DMS153 (cell line): ENCODE measurements at places on chromosomes 3 and 15.

GRCh38 chr15:77295446-77295845, 124.5 kb downstream of the PEAK1 start:
- DNase-seq: no peak

GRCh38 chr3:118146658-118147375, 887.8 kb downstream of the IGSF11 start:
- DNase-seq: no peak

- DNase-seq: no peak
Observed at GRCh38 chr3:15728766-15729165, 69.0 kb downstream of the ANKRD28 start.

GRCh38 chr3:182138393-182138792, 426.7 kb downstream of the SOX2 start:
- no peak for DNase-seq

DNA sequence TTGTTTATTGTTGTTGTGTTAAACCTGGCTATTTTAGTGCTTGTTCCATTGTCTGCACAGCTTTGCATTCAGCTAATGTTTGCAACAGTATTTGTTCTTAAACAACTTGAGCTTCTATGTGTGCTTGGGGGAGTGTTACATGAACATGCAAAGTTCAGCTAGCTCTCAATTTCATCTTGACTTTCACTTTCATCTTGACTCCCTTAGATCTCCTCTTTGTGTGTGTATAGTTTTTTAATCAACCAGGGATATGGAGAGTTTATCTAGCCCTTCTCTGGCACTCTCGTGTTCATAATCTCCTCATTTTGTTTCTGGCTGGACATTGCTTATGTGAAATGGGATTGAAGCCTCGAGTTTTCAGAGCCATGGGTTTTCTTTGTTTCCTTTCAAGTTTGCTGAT, 212.4 kb upstream of the ZBTB20 start:
- DNase-seq: no peak

DNA sequence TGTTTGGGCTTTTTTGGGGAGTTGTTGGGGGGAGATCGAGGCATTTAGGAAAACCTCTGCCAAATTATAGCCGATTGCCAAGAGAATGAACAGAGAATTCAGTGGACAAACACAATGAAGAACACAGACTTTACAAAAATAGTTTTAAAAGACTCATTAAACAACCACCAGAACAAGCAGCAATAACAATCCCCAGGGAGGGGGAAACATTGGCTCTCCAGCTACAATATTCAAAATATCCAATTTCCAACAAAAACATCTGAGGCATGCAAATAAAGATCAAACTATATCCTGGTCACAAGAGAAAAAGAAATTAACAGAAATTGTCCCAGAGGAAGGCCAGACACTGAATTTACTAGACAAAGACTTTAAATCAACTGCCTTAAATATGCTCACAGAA, 24.5 kb upstream of the ANKRD28 start:
- DNase-seq: no peak

DNA sequence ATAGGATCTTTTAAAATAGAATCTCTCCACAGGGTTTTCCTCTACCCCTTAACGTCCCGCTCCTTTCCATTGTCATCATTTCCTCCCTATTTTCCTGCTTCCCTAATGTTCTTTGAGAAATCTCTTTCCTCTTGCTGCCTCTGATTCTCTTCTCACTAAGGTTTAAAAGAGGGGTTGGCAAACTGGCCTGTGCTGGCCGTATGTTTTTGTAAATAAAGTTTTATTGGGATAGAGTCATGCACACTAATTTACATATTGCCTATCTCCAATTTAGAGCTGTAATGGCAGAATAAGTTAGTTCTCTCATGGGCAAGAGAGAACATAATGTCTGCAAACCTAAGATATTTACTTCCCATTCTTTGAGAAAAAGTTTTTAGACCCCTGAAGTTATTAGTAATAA, 25.0 kb downstream of the MRPL3 start:
- DNase-seq: no peak

GRCh38 chr3:72231439-72232196, 446.7 kb upstream of the PROK2 start:
- no peak for DNase-seq

- no peak for DNase-seq
Observed at GRCh38 chr3:189355481-189356201, 183.9 kb downstream of the TPRG1 start.

GRCh38 chr15:37059086-37059485, 41.3 kb downstream of the MEIS2 start:
- no peak for DNase-seq

GRCh38 chr3:20245781-20246180, 59.8 kb upstream of the SGO1 start:
- DNase-seq: no peak

- no peak for DNase-seq
Observed at GRCh38 chr3:76039431-76039830, 254.1 kb upstream of the ZNF717 start.

GRCh38 chr3:25911525-25912295, 121.8 kb downstream of the OXSM start:
- DNase-seq: no peak

DNA sequence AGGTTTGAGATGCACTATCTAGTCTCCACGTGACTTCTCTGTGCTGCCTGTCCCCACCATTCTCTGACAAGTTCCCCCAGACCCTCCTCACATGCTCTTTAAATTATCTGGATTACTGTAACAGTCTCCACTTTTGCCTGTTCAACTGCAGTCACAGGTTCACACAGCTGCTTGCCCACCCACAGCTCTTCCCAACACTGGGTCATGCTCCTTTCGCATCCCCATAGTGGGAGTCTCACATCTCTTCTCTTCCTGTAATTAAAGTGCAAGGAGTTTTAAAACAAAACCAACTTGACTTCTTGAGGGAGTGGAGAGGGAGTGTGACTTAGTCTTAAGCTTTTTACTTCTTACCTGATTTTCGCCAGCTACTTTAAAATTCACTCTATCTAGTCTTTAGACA, 178.8 kb downstream of the PLCL2 start:
- DNase-seq: no peak

GRCh38 chr3:128598884-128599664, 51.5 kb downstream of the RPN1 start:
- no peak for DNase-seq

- DNase-seq: no peak
Observed at GRCh38 chr3:30142946-30143345, 463.5 kb upstream of the TGFBR2 start.

DNA sequence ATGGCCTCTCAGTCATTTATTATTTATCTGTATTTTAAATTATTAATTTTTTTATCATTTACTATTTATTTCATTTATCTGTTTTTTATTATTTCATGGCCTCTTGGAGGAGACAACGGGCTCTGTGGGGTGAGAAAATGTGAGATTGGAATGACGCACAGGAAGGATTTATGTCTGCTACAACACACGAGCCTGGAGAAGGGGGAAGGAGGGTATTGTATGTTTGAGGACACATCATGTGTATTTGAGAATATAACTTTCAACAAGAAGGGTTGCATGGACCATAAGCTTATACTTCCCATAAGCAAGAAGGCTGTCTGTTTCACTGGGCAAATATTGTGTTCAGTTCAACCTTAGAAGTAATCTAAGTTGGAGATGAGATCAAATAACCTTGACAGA, 31.7 kb downstream of the LSM3 start:
- no peak for DNase-seq

DNA sequence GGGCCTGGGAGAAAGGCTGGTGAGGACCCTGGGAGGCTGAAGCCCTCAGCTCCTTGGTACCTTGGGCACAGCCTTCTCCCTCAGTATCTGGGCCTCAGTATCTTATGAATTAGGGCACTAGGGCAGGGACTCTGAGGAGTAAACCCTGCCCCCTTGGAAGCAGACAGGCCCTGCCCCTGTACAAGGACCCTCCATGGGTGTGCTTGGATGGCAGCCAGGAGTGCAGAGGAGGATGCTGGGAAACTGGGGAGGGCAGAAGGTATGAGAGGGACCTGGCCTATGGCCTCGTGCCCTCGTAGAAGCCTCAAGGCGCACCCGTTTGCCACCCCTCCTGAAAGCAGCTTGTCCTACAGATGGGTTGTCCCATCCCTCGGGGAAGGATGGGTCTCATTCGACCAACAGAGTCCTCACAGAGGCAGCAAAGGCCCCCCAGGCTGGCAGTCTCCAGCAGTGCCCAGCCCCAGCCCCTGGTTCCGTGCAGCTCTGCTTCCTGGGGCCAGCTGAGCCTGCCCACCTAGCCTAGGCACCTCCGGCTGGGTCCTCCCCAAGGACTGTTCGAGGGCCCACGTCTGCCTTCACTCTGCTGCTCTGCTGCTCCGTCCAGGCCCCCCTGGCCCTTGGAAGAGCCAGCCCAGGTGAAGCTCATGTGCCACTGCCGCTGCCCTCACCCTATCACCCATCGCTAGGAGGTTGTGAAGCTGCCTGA, 15.3 kb upstream of the SEMA3F start:
- no peak for DNase-seq

- DNase-seq: no peak
Observed at GRCh38 chr15:40328751-40329150, 5.3 kb downstream of the INAFM2 start.

DNA sequence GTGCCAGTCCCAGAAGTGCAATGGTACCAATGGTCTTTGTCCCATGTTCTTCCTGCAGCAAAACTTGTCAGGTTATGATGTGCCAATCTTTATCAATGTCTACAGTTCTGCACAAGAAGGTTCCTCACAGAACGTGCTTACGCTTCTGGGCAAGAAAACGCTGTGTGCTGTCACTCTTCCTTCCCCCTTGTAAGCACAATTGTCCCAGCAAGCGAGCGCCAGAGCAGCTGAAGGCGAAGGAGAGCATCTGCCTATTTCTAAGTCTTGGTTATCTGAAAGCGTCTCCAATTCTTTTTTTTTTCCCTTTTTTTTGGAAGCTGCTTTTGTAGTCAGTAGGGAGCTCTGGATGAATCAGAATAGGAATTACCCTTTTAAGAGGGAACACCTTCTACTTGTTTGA, 514.4 kb downstream of the FGF12 start:
- DNase-seq: no peak

DNA sequence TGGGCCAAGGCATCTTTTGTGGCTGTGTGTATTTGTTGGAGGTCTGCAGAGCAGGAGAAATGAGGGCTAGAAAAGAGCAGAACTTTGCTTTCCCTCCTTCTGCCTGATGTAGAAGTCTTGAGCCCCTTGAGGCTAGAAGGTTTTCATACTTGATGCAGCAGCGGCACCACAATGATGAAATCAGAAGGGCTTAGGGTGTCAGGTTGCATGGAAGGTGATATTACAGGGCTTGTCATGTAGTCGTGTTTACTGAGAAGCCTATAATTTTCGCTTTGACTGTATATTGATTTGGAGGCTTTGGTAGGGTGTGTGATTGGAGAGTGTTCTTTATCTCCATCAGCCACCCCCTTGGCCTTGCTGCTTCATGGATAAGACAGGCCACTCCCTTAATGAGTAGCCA, 339.8 kb downstream of the THSD4 start:
- no peak for DNase-seq

DNA sequence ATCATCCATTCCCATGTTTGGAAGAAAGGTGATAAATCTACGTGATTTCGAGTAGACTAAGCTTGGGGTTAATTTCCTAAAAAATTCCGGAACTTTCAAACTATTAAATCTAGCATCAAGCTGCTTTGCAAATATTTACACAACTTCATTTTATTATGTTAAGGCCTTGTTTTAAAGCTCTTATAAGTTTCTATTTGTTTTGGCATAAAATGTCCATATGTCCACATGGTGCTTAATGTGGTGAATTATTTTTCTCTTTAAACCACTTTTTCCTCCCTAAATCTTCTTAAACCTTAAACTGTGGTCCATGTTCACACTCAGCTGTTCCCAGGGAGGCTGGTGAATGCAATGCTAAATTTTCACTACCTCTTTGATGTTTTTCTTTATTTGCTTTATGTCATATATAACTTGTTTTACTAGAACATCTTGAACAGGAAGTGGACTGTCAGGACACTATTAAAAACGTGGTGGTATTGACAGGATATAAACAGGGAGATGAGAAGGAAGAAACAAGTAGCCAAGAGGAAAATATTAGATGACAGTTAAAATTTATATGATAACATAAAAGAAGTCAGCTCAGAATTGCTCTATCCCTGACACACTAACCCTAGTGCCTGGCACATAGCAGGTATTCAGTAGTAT, 72.5 kb upstream of the AGTR1 start:
- no peak for DNase-seq

- DNase-seq: no peak
Observed at GRCh38 chr15:44545913-44546802, 9.2 kb downstream of the EIF3J start.

- DNase-seq: no peak
Observed at GRCh38 chr3:4150816-4151215, 152.4 kb upstream of the SETMAR start.

- DNase-seq: peak; percentile 8
Observed at GRCh38 chr3:47381317-47382157, 716 bp downstream of the PTPN23 start.

GRCh38 chr15:28049581-28049980, 49.5 kb downstream of the OCA2 start:
- DNase-seq: no peak

GRCh38 chr3:152508705-152509104, 240.0 kb downstream of the MBNL1 start:
- DNase-seq: no peak

- DNase-seq: no peak
Observed at GRCh38 chr3:57094575-57094974, 34.1 kb downstream of the SPATA12 start.

- no peak for DNase-seq
Observed at GRCh38 chr3:170228093-170228766, 6.0 kb downstream of the PRKCI start.

DNA sequence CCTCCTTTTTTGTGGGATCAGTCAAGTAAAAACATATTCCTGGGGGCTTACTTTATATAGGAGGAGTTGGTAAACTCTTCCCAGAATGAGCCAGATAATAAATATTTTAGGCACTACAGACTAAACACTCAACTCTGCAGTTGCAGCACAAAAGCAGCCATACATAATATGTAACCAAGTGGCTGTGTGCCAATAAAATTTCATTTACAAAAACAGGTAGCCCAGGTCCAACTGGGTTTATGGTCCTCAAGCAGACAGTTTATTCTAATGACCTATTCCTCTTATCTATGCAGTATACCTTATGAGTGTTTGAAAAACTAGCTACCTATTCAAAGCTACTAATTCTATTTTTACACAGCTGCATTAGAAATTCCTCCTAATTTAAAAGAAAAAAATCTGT, 61.8 kb downstream of the FAIM start:
- DNase-seq: no peak

DNA sequence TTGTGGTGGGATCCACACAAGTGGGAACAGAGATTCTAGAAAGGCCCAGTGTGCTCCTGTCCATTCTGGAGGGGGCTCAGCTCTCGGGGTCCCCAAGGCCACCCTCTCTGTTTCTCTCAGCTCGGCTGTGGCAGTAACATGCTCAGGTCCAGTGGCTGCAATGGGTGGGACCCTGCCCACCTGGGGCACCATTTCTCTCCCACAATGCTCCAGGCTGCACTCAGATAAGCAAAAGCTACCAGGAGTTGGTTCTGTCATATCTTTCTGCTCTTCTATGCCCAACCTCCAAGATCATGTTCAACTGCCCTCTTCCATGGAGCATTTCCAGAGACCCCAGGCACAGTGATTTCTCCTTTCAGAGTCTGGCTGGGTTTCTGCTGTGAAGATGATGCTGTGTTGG, 40.8 kb downstream of the ITGA11 start:
- no peak for DNase-seq
